ENCODE measurements at places on chromosomes 13 and 19. TPM values are rescaled to one million over a fixed set of nuclear protein-coding genes. Genes with fewer than 3 reads are reported as not detected.

The FGF22 gene
- not detected for total RNA-seq

The SYT5 gene
- total RNA-seq: not detected

The RDH8 gene
- not detected for total RNA-seq

The ITGBL1 gene
- total RNA-seq: 100 TPM

The EBI3 gene
- total RNA-seq: not detected

The RNF113B gene
- total RNA-seq: not detected

The CEACAM7 gene
- not detected for total RNA-seq

The LILRB4 gene
- total RNA-seq: not detected

The C19orf18 gene
- total RNA-seq: not detected

The RASAL3 gene
- not detected for total RNA-seq

The COX6B2 gene
- total RNA-seq: not detected

The KIR2DL4 gene
- total RNA-seq: not detected

The ZNF837 gene
- total RNA-seq: 2.2 TPM

The THSD1 gene
- total RNA-seq: 22.0 TPM

The RNF225 gene
- total RNA-seq: not detected

The ZNF112 gene
- 11.1 TPM for total RNA-seq

The IZUMO4 gene
- total RNA-seq: 0.78 TPM

The NXNL1 gene
- total RNA-seq: not detected

The ZNF302 gene
- 26.1 TPM for total RNA-seq

The INSR gene
- 20.9 TPM for total RNA-seq

The PSG2 gene
- total RNA-seq: not detected

The BIVM gene
- total RNA-seq: 45.2 TPM

The C19orf38 gene
- not detected for total RNA-seq

The TMEM59L gene
- 0.65 TPM for total RNA-seq

The WASF3 gene
- total RNA-seq: 18.8 TPM

The LRRC8E gene
- 7.8 TPM for total RNA-seq

The CA11 gene
- 1.4 TPM for total RNA-seq

The DCLK1 gene
- total RNA-seq: 2.2 TPM

The URAD gene
- not detected for total RNA-seq

The PSG1 gene
- 0.39 TPM for total RNA-seq

The ZNF888 gene
- 3.9 TPM for total RNA-seq

The PSG7 gene
- total RNA-seq: not detected

The SPACA4 gene
- total RNA-seq: not detected

The OR4F17 gene
- not detected for total RNA-seq

The BST2 gene
- total RNA-seq: 0.65 TPM

The ATP1A3 gene
- total RNA-seq: 0.52 TPM

The KPTN gene
- 3.3 TPM for total RNA-seq

The LENG9 gene
- total RNA-seq: 7.5 TPM
